ENCODE measurements at places on chromosomes 1 and 21.

GRCh38 chr21:34736116-34736874 lies 67.5 kb downstream of the CLIC6 start:
- DNase-seq, result no peak

- DNase-seq, result no peak
Observed at GRCh38 chr1:150560011-150560438, 10.8 kb downstream of the ADAMTSL4 start.

- DNase-seq, result no peak
Observed at GRCh38 chr1:83559129-83559840, 439.6 kb downstream of the TTLL7 start.

DNA sequence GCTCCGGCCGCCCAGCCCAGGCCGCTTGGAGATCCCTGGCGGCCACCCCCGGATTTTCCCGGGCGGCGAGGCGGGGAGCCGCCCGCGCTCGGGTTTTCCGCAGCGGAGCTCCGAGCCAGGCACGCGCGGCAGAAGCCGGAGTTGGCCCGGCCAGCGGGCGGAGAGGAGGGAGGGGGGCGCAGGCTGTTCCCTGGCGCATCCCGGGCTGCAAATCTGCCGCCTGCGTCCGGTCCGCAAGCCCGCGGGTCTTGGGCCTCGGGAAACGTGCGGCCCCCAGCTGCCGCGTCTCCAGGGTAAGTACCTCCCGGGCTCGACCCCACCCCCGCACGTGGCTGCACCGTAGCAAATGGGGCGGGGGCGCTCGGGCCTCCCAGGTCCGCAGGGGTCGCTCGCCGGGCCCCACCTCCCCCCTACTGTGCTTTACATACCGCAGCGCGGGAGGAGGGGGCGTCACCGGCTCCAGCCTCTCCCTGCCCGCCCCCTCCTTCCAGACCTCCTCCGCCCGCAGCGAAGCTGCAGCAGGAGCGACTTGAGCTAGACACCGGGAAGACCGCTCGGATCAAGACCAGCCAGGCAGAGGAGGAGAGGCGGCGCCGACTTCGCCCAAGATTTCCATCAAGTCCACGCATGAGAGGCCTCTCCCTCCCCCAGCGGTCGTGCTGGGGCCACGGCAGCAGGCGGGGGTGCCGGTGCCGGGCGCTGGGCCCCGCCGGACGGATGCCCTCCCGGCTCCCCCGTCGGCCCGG lies 1.6 kb downstream of the TMEM200B start:
- peak; percentile 19 for DNase-seq

DNA sequence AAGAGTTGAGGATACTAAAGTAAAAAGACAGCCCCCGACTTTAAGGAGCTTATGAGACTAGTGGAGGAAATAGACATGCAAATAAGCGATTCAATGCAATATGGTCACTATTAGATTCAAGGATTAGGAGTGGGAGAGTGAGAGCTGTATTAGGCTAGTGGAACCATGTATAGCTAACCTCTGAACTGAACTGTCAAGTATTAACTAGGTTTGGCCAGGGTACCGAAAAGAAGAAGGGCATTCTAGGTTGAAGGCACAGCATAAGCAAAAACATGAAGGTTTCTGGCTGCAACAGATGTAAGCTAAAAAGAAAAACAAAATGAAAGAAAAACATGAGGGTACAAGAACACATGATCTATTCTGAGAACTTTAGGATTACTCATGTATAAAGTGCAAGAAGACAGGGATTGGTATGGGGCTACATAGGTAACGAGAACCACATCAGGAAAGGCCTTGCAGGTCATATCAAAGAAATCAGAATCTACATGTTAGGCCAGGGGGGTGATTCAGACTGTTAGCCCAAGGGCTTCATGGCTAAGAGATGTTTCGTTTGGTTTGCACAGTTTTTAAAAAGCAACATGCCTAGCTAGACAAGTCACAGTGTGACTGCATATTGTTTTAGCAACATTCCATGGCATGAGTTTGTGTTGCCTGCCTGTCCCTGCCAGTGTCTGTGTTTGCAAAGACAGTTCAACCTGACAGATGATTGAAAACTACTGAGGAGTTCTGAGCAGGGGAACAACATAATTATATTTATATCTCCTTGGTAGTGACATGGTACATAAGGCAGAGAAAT lies 54.4 kb upstream of the HAO2 start:
- DNase-seq, result no peak

- DNase-seq, result no peak
Observed at GRCh38 chr1:213783893-213784292, 203.9 kb upstream of the PROX1 start.

GRCh38 chr1:113769601-113769970 lies 10.3 kb upstream of the PHTF1 start:
- no peak for DNase-seq

DNA sequence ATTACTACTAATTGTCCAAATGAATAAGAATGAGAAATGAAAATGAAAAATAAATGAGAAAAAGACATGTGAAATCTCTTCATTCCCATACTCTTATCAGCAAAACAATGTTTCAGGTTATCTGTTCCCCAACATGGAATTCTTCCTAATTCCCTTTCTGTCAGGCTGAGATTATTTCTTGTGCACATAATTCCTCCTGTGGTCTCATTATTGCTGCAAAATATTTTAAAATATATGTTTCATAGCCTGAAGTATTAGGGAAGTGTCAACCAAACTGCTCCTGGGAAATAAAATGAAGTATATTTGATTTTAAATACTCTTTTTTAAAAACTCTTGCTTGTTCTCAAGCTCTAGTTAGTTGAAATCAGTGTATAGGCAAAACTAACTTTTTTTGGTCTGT lies 314.9 kb downstream of the USP25 start:
- DNase-seq, result no peak

GRCh38 chr1:179823693-179824092 lies 53.9 kb downstream of the TOR1AIP2 start:
- no peak for DNase-seq

DNA sequence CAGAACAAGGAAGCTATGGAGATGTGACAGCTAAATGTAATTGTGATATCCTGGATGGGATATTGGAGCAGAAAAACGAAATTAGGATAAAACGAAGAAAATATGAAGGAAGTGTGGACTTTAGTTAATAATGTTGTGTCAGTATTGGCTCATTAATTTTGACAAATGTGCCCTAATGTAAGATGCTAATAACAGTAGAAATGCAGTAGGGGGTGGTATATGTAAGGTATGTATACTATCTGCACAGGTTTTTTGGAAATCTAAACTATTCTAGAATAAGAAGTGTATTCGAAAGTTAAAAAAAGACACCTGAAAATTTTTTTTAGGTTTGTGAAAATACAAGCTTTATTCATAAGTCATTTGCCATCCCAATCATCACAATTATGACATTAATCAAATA lies 421.4 kb upstream of the B3GALT2 start:
- DNase-seq, result no peak

DNA sequence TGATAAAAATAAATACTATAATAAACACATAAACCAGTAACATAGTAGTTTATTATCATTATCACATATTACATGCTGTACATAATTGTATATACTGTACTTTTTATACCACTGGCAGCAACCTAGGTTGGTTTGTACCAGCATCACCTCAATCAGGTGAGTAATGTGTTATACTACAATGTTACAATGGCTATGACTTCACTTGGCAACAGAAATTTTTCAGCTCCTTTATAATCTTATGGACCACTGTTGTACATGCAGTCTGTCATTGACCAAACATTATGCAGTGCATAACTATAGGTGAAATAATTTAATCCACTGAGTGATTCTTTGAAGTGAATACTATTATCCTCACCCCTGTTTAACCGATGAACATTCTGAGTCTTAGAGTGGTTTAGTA lies 44.5 kb downstream of the TNFSF4 start:
- DNase-seq, result no peak

DNA sequence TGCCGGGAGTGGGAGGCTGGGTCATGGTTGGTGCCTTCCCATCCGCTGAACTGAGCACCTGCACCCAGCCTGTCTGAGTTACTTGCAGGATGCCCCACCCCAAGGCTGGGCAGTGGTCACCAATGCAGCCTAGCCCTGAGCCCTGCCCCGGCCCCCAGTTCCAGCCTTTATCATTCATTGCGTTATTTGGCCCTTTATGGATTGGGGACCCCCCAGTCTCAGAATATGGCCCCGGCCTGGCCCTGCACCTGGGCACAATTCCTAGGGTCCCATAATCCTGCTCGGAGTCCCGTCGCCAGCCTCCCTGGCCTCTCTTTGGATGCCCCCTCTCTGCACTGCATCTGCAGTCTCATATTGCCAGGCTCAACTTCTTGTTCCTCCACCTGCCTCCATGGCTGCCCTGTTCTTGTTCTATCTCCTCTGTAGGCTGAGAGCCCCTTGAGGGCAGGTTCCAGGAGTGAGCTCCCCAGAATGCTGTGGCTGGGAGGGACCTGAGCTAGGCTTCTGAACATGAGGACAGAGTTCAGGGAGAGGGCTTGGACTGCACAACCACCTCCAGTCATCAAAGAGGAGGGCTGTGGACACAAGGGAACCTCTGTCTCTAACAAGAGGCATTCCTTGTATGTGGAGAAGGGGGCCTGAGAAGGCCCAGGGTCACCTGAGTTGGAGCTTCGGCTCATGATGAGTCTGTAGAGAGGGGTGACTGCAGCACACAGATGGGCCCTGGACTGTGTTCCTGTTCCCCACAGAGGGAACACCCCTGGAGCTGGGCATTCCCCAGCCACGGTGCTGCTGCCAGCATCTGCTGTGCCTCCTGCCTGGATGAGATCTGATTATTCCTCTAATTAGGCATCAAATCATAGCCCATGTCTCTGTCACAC lies 1.1 kb upstream of the KNCN start:
- DNase-seq, result no peak

DNA sequence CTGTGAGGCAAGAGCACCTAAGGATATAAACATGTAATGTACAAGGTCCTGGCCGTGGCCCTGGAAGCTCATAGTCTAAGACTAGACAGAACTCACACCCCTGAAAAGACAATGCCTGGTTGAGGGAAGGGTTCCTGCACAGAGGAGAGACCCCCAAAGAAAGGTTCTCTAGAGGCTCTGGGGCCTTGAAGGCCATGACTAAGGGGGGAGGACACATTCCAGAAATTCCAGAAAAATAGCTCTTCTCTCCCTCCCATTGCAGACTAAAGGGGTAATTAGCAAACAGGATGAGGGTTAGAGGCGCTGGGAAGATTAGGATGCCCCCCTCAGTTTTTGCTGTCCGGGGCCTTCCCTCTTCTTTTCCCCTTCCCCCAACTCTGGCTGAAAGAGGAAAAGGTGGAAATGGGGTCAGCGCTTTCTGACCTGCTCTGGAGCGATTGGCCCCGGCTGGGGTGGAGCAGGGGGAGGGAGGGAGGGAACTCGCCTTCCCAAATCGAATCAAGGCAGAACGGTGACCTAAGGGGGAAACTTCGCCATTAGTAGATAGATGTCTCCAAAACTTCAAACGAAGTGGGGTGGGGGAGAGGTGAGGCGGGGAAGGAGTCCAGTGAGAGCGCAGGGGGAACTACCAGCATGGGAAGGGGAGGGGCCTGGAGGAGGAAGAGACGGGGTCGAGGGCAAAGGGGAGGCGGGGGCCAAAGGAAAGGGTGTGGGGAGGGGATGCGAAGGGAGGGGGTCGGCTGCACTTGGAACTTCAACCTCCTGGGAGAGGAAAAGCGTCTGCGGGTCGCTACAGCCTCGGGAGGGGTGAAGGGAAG lies 11.8 kb downstream of the PAX7 start:
- no peak for DNase-seq

DNA sequence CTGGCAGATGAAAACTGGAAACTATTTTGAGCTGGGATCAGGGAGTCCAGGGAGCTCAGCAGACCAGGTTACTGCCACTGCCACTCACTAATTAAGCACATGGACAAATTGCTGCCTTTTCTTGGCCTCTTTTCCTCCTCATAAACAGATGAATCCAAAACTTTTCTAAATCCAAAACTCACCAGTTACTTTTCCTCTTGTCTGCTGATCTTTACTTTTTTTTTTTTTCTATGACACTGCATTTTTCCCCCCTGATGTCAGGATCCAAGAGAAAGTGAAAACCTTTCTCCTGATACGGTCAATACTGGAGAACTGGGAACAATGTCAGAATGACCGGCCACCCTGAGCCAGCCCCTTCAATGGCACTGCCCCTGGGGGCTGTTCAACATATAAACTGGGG lies 405.8 kb downstream of the DUSP10 start:
- no peak for DNase-seq

DNA sequence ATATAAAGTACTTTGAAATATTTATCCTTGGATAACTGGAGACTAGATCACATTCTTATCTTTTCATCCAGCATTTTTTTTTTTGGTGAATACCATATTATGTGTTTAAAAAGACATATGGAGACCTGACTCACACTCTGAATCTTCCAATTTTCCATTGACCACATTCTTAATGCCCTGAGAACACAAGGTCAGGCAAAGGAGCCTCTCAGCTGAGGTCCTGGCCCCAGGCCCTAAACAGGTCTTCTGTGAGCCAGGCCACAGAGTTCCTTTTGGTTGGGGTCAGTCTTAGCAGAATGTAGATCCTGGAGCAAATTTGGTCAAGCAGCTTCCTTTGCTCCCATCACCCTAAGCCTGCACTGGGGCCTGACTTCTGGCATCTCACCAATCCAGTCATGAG lies 390.1 kb upstream of the ST6GALNAC5 start:
- DNase-seq, result no peak

DNA sequence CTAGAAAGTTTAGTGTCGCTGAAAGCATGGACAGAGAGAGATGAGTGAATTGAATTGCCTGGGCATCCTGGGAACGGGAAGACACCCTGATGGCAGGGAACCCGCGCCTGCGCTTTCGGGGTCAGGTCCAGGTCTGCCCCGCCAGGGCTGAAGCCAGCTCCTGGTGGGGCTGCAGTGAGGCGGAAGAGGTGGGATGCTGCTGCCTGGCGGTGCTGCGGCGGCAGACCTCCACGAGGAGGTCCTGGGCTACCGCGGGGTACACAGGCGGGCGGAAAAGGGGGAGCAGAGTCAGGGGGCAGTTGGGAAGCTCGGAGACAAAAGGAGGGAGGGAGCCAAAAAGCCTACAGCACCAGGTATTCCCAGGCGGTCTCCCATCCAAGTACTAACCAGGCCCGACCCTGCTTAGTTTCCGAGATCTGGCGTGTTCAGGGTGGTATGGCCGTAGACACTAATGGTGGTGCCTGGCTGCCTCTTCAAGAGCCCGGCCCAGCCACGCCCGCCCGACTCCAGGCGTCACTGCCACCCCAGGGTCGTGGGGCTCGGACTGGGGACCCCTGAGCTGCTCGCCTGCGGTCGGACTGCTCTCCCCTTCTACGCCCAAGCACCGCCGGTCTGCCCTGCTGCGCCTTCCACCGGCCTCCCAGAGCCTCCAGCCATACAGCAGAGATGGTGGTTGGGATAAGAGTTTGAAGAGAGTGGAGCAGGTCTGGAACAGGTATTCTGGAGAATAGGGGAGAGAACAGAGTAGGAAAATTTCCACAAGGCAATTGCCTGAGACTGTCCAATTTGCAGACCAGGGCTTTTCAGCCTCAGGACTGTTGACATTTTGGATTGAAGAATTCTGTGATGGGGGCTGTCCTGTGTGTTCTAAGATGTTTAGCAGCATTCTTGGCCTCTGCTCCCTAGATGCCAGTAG lies 46.1 kb downstream of the MDM4 start:
- no peak for DNase-seq

DNA sequence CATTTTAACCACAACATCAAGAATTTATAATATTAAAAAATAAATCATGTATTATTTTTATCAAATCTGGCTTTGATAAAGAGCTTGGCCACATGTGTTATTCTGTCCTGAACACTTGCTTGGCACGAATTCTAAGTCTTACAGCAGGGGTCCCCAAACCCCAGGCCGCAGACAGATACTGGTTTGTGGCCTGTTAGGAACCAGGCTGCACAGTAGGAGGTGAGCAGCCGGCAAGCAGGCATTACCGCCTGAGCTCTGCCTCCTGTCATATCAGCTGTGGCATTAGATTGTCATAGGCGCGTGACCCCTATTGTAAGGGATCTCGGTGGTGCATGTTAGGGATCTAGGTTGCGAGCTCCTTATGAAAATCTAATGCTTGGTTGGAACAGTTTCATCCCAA lies 127.6 kb upstream of the IVNS1ABP start:
- no peak for DNase-seq

Measured in HS-5 (cell line).